ENCODE measurements at places on chromosomes 13 and 19.

GRCh38 chr13:73499695-73500094, 440.9 kb downstream of the KLF5 start:
- DNase-seq, result no peak

DNA sequence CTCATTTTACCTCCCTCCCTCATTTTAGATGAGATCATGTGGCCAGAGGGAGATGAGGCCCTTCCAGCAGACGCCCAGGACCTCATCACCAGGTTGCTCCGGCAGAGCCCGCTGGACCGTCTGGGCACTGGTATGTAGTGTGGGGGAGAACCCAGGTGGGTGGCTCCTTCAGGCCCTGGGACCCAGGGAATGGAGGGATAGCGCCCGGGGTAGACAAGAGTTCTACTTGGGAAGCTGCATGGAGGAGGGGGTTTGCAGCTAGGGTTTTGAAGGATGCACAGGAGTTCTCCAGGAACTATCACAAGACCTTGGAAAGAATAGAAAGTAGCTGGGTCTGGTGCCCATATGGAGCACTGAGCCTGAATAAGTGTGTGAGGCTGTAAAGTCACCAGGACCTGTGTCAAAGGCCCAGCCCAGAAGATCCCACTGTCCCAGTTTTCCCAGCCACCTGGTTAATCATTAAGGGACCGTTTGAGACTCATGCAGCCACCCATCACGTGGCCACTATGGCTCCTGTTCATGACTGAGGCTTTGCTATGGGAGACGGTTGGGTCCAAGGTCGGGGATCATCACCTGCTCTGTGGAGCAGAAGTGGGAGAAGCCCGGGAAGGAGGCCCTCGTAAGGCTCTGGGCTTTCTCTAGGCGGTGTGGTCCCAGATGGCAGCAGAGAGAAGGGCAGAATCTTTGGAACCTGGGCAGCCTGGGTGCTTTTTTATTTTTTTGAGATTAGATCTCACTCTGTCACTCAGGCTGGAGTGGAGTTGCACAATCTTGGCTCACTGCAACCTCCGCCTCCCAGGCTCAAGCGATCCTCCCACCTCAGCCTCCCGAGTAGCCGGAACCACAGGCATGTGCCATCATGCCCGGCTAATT, 17.0 kb upstream of the PIK3R2 start:
- no peak for DNase-seq

DNA sequence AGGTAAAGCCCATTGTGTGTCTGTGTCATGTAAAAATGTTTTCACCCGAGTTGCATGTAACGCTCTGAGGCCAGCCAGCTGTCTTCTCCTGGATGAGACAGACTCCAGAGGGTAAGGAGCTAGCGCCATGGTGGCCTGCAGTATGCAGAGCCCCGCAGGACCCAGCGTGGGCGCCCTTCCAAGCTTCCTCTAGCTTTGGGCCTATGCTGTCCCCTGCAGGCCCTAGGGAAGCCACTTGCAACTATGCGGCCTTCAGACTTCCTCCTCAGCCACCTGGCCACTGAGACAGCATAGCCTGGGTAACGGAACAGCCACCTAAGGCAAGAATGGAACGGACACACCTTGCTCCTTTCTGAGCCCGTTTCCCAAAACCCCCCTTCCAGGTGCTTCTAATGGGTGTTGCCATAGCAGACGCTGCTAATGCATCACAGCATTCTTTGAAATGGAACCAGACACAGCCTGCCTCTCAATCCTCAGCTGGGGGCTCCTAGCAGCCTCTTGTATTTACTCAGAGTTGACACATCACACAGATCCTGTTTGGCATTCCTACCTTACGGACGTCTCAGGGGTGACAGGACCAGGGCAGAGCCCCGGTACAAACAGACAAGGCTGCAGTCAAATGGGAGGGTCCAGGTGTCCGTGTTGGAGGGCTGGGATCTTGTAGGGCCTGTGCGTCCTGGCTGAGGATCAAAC, 6.2 kb downstream of the FAM32A start:
- DNase-seq, result no peak

GRCh38 chr13:66972659-66973058, 257.5 kb downstream of the PCDH9 start:
- DNase-seq, result no peak

DNA sequence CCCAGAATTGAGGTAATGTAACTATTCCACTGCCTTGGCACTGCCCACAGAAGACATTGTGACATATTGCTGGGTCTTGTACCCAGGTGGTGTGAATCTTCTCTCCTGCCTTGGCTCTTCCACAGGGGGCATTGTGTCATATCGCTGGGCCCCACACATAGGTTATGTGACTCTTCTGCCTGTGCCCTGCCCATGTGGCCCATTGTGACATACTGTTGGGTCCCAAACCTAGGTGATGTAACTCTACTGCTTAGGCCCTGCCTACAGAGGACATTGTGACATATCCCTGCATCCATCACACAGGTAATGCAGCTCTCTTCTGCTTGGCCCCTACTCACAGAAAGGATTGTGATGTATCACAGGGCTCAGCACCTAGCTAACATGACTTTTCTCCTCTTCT, 37.5 kb upstream of the ZNF254 start:
- DNase-seq, result no peak

DNA sequence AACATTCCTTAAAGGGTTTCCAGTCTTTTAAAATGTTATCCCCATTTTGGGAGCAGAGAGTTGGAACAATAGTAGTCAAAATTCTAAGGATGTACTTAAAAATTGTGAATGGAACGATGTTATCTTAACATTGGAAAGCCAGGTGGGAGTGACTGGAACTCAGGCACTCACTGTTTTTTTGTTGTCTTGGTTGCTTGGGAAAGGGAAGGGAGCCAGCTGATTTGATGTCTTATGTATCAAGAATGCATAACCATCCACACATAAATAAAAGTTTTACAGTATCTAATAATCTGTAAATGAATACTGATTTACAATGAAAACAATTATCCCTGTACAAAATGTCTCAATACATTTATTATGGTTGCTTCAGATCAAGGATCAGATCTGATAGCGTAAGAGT, 88.7 kb downstream of the SLC10A2 start:
- peak; percentile 8 for DNase-seq

DNA sequence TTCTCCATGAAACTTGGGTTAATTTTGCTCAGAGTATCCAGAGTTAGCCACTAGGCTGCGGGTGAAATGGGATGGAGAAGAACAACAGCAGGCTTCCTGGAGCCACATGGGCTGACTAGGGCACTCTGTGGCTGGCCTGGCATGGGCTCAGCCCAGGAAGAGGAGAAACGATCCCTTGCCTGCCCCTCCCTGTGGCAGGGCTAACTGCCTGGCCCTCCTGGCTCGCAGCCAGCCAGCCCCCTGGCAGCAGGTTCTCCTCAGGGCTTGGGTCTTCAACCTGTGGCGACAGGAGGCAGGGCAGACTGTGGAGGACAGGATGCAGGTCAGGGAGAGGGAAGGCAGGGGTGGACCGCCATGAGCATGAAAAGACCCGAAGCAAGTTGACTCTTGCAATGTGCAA, 78.7 kb upstream of the GPR183 start:
- DNase-seq, result no peak

DNA sequence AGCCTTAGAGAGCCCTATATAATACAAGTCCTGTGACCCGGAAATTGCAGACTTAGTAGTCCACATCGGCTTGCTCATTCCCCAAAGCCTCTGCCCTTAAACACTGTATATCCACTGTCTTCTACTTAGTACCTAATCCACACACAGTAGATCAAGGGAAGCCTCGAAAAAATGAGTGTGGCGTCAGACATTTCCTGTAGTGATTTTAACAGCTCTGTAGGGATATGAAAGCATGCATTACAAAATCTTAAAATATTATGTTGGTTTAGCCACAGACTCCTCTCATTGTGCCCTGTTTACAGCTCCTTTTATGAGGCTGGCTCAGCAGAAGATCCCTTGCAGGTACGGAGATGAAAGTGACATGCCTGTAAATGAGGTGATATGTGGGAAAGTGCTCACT, 416.3 kb downstream of the LIG4 start:
- no peak for DNase-seq

DNA sequence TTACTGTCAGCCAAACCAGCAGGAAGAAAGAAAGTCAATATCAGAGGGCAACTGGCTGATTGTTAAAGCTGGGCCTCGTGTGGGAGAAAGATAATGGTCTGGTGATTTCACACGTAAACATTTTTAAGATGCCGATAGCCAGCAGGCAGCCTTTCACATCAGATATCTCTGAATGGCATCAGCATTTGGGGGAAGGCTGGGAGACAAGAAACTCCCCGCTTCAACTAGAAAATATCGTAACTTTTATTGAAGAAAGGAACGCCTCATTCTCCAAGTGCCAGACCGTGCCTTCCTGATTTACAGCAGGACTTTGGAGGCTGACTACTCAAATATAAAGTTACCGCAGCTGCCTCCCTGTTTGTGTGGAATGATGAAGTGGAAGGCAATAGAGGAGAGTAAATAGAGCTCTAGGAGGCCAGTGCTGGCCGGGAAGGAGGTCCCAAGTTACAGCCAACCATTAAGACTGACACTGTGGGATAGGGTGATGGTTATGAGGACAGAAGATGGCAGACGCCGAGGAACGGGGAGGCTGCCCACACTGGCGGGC, 284.3 kb upstream of the MAB21L1 start:
- DNase-seq, result no peak

DNA sequence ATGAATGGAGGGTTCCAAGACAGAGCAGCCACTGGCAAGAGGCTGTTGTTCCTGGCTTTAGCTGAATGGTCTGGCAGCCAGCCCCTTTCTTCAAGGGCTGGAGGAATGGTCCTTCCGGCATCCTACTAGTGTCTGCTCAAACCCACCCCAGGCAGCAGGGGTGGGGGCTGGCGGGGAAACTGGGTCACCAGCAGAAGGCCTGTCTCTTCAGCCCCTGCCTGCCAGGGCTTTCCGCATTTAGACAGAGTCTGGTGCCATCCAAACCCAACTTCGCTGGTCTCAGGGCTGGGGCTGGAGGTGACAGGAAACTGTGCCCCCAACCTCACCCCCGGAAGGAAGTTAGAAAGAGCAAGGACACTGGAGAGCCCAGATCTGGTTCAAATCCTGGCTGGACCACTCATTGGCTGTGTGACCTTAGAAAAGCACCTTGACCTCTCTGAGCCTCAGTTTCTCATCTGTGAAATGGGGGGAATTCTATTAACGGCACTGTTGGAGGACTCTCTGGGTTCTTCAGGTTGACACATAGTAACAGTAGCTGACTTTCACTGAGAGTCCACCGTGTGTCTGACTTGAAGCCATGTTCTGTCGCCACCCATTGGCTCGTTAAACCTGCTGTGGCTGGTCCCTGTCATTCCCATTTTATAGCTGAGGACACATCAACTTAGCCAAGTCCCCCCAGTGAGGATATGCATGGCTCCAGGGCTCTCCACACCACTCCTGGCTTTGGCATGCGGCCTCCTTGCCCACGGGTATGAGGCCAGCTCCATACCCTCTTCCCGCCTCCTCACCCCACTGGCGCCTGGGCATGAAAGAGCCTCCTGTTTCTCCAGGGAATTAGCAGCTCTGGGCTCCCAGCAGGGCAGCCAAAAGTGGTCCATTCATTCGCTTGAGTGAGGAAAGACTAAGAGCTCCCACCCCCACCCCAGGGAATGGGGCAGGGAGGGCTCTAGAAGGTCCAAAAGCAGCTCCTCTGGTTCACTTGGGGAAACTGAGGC, 2.5 kb upstream of the NR2C2AP start:
- DNase-seq, result no peak

DNA sequence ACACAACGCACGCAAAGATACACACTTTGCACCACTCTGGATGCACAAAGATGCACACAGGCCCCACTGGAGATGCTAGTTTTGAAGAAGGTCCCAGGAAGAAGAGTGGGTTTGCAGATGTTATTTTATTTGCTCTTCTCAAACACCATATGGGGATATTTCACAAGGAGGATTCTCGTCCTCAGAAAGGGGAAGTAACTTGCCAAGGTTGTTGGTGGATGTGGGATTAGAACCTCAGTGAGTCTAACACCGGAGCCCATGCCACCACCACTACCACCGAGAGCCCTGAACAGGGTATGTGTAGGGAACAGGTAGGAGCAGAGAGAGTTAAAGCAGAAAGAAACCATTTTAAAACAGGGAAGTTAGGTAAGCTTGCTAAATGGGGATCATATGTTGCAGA, 9.6 kb upstream of the CEACAM6 start:
- DNase-seq, result no peak

DNA sequence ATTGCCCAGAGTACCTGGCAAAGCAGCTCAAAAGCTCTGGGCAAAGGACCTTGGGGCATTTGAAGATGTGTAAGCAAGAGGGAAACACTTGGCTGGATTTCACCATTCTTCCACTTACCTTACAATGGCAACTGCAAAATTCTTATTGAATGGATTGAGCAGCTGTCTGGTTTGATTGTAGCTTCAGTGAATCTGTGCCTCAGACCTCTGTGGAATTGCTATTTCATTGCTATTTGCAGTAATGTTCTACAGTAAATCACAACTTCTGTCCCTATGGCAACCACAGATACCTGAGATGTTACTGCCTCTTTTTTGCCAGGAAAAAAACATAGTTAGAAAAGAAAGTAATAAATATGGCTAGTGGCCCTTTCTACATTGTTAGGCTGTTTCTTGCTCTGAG, 519.5 kb downstream of the SUCLA2 start:
- no peak for DNase-seq
